ENCODE measurements at places on chromosomes 4 and X.

DNA sequence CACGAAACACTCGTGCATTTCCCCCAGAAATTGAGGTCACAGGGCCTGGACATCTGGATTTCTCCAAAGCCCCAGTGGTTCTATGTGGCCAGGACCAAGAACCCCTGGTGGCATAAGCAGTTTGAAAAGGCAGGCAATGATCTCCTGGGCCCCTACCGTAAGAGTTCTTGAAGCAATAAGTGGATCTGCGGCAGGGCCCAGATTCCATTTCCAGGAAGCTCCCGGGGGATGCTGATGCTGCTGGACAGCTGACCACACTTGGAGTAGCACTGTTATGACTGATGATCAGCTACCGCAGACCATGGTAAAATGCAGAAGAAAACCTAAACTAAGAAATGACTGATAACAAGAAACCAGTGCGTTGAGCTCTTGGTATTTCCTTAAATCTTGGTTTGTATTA, 27.8 kb downstream of the SMS start:
- DNase-seq, result no peak

- DNase-seq, result no peak
Measured at GRCh38 chr4:140641105-140641555, 72.4 kb upstream of the UCP1 start.

DNA sequence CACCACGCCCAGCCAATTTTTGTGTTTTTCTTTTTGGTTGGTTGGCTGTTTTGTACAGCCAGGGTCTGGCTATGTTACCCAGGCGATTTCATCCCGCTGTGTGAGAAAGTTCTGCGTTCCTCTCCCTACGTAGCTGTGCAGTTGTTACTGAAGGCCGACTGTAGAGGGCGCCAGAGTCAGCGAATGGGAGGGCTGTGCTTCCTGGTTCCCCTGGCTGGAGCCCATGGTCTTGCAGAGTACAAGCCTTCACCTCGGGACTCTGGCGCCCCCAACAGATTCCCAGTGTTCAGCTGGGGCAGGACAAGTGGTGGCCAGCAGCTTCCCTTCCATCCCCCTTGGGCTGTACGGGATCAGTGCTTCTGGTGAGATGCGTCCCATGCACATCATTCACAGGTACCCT, 5.6 kb upstream of the CT45A1 start:
- no peak for DNase-seq

- no peak for DNase-seq
Measured at GRCh38 chrX:154712781-154713740, 37.8 kb downstream of the GAB3 start.

DNA sequence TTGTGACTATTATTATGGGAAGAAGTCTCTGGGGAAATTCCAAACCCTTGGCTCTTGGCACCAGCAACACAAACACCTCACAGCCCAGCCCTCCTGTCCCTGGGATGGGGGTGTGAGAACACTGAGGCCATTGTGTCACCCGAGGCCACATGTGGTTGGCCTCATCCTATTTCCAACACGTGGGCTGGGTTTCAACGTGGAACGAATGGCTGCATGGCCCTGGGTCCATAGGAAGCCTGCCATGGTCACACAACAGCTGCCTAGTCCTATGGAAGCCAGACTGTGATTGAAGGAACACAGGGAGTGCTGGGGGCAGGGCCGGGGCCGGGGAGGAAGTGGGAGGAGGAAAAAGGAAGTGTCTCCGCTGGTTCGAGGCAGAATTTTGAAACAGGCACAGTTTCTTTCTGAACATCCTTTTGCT, 10.0 kb downstream of the CLCN4 start:
- DNase-seq, result no peak

DNA sequence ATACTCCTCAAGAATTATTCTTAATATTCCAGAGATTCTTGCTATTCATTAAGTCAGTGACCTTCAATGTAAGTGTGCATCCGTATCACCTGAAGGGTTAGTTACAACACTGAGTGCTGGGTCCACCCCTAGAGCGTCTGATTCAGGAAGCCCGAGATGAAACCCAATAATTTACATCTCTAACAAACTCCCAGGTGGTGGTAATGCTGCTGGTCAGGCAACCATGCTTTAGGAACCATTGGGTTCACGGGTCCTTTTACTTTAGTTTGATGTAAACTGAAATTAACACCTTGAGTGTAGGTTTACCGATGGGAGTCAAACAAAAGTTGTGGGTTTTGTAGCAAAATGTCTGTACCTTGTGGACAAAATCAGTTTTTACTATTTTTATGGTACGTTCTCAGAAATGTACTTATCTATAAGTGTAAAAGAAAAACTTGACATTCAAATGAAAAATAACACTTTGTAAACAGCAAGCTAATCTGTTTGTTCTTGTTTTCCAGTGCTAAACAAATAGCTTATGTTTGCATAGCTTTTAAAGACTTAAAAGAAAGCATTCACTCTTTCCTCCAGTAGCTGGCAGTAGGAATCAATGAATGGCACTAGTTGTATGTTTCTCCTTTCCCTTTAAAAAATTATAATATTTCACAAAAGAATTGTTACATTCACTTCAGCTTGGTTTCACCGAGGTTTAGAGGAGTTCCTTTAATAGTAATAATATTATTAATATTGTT, 32.7 kb downstream of the ACE2 start:
- DNase-seq, result no peak

GRCh38 chrX:95645738-95646137, 1038.9 kb upstream of the DIAPH2 start:
- DNase-seq, result no peak

- DNase-seq, result no peak
Measured at GRCh38 chr4:154503598-154503997, 12.0 kb upstream of the DCHS2 start.

GRCh38 chr4:145670422-145670821, 9.5 kb upstream of the C4orf51 start:
- no peak for DNase-seq

GRCh38 chr4:184672741-184673140, 23.2 kb downstream of the PRIMPOL start:
- no peak for DNase-seq

- DNase-seq, result no peak
Measured at GRCh38 chrX:106201502-106202178, 33.5 kb downstream of the PWWP3B start.

- no peak for DNase-seq
Measured at GRCh38 chr4:165384598-165384997, 5.8 kb downstream of the CPE start.

DNA sequence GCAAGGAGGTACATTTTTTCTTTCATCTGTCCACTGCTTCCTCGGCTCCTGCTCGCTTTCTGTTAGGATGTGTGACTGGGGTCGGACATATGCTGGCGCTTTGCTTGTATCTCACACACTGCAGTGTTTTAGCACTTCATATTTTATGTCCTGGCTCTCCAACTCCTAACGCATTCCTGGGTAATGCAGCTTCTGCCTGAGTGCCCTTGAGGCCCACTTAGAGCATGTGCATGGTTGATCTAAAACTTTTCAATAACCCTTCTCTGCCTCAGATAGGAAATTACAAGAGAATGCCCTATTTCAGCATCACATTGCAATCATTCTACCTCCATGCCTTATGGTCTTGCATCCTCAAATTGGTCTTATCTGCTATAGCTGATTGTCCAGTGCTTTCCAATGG, 65.3 kb downstream of the NEIL3 start:
- DNase-seq, result no peak

- no peak for DNase-seq
Measured at GRCh38 chr4:10706236-10706635, 21.7 kb upstream of the CLNK start.

DNA sequence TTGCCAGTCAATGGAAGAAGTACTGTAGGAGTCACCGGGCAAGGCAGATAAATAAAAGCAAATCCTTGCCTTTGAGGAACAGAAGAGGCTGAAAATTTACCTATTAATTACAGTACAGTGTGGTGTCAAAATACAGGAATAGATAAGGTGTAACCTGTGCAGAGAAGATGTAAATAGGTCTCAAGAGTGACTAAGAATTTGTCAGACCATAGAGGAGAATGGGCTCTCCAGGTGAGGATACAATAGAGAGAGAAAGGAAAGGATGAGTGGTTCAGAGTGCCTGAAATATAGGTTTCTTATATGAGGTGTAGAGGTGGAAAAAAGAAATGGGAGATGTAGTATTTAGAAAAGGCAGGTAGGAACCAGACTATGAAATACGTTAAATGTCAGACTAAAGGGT, 801 bp upstream of the ZC4H2 start:
- DNase-seq, result no peak

GRCh38 chr4:64407000-64407399, 2.2 kb downstream of the TECRL start:
- no peak for DNase-seq

DNA sequence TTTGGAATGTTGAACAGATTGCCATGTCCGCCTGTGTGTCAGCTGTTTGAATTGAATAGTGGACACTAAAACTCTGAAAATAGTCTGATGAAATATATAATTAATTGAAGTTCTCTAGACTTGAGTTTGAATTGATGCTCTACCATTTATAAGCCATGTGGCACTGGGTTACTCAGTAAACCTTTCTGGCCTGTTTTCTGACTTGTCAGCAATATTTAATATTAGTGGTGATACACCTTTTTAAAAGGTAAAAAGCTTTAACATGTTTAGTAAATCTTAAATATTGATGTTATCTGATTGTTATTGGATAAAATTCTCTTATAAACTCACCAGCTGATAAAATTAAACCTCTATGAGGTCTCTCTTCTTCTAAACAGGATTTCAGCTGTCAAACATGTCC, 695.4 kb upstream of the HS3ST1 start:
- no peak for DNase-seq

DNA sequence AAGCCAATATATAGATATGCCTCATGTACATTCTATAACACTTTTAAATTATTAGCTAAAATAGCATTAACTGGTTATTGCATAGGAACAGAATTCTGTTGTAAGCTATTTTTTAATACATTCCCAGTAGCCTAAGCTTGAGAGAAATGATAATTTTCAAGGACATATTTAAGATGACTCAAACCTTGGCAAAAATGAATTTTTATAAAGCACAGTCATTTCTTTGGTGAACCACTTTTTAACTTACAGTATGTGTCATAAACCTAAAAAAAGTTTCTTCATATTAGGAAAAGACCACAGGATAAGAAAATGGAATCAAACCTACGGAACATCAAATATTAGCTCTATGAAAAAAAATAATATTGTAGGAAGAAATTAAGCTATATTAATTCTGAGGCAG, 986.3 kb downstream of the STIM2 start:
- no peak for DNase-seq

- DNase-seq, result no peak
Measured at GRCh38 chr4:10524196-10524833, 67.1 kb upstream of the ZNF518B start.

GRCh38 chrX:9902656-9903055, 64.5 kb upstream of the CLDN34 start:
- DNase-seq, result no peak

DNA sequence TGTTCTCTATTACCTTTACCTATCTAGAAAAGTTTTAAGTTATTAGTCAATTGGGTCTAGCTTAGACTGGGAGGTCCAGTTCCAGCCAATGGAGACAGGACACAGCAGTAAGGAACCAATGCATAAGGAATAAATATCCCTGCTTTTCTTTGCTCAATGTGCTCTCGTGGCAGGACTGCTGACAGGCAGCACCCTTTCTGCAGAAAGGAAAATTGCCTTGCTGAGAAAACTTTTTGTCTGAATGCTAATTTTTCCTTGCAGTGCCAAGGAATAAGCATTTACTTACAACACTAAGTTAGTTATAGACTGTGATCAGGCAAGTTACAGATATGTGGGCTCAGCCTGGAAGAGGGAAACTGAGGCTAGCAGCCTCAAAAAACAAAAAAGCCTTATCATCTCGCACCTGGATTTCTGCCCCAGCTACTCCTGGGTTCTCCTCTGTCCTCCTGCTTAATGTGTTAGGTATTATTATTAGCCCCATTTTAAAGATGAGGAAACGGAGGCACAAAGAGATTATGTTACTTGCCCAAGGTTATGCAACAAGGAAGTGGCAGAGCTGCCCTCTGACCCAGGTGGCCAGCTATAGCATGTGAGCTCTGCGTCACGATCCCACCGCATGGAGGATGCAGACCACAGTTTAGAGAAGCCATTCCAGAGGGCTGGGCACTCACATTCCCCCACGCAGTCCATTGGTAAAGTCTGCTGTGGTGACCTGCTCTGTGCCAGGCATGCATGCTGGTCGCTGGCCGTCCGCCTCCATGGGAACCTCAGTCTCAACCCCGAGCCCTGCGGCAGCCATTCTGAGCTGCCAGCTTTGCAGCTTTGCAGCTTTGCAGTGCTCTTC, 40.5 kb upstream of the C4orf50 start:
- DNase-seq, result no peak

GRCh38 chr4:105186701-105187161, 40.1 kb downstream of the TET2 start:
- no peak for DNase-seq

DNA sequence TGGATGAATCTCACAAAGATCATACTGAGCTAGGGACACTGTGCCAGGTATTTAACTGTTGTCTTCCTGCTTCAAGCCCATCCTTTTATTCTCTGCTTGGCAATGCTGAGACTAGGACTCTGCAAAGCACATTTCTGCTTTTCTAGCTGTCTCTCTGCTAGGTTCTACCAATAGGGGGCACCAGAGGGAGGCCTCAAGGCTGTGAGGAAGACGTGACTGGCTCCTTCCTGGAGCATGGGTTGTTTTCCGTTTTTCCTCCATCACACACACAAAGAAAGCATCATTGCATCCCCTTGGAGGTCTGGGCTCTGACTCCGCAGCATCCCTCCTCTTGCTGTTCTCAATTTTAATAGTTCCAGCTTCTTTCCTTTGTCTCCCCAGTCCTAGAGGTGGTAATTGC, 10.9 kb upstream of the DCTD start:
- no peak for DNase-seq

GRCh38 chr4:29549342-29549741, 1170.8 kb upstream of the PCDH7 start:
- no peak for DNase-seq

Measured in thoracic aorta (tissue), 2 donors.